ENCODE measurements at places on chromosomes 4 and X.

DNA sequence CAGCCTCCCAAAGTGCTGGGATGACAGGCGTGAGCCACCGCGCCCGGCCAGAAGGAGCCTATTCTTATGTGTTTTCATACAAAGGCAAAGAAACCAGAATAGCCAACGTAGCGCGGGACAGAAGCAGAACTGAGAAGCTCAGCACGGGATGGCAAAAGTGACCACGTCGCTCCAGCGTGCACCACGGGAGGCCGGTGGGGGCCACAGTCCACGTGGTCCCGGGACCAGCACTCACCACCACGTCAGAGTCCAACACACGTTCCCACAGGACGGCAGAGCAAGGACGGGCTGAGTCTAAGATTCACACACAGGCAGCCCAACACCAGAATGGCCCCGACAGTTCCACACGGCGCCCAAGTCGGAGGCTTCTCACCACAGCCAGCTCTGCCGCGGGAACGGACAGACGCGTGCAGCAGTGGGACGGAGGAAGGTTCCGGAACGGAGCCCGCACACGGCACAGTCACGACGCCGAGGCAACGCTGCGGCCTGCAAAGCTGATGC, 18.8 kb upstream of the GTPBP6 start:
- DNase-seq: no peak

- DNase-seq: no peak
These were observed 90.2 kb upstream of the UNC5C start for GRCh38 chr4:95638920-95639501.

GRCh38 chrX:71169586-71169985, 24.9 kb downstream of the NLGN3 start:
- DNase-seq: no peak

- DNase-seq: no peak
These were observed 23.5 kb upstream of the SLC34A2 start for GRCh38 chr4:25632135-25632534.

DNA sequence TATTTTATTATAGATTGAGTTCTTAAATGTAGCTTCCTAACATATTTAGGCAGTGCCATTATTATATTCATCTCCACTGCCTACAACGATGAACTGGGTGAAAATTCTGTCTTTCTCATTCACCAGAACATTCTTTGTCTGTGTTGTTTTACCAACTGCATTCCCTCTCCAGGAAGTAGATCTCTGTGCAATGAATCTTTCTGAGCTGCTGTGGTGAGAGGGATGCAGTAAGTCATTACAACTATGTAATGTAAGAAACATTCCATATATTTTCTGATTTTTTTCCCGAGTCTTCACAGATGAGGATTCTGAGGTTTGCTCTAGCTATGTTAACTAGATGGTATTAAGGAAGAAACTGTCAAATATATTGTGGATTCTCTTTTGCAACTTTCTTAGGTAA, 811.9 kb upstream of the PCDH7 start:
- DNase-seq: no peak

- DNase-seq: no peak
These were observed 30.6 kb downstream of the SHOX start for GRCh38 chrX:661154-661553.

DNA sequence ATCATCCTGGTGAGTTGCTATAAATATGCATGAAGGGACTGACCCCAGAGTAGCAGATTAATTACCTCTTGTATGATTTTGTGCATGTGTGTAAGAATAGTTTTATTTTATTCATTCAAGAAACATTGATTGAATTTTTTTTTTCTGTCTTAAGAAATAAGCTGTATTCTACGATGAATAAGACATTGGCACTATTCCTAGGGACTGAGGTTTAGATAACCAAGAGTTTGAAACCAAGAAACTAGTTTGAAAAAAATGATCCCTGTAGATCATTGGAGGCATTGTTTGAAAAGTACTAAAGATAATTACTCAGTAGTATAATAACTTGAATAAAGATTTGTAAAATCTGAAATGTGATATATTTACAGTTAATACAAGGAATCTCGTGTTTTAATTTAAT, 1086.9 kb downstream of the PCDH7 start:
- no peak for DNase-seq

Data from GM19239 (cell line).